Osteoblast (primary cell): ENCODE measurements at places on chromosomes 12 and 14. TPM values are rescaled to one million over a fixed set of nuclear protein-coding genes. Genes with fewer than 3 reads are reported as not detected.

GRCh38 chr14:57987596-57988300 is 121.9 kb upstream of the SLC35F4 start:
- no peaks in the 10 kb centered on the region for H3K4me1 ChIP-seq
- no peak for DNase-seq
- no peaks in the 10 kb centered on the region for H3K36me3 ChIP-seq
- H3K27ac ChIP-seq: no peak overlapping the region
- H3K4me3 ChIP-seq: no peak overlapping the region
- peaks cover 2% of the 10 kb centered on the region for H3K27me3 ChIP-seq

DNA sequence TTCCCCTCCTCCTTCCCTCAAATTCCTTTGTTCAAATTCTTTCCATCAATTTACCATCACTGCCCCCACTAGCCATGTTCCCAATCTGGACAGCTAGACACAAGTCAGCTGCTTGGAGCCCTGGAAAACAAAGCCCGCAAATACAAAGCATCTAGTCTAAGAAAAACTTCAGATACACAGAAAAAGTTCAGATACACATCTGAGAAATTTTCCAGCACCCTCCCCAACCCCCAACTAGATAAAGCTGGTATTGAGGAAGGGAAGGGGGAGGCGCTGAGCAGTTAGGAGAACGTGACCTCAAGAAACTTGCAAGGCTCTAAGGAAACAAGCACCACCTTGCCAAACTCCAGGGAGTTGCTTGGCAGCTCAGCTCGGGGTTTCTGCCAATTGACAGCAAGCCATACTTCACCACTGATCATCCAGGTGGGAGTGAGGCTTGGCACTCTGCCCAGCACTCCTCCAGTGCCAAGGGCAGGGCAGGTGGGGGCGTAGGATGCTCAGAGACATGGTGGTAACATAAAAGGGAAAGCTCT is 5.1 kb upstream of the CNIH1 start:
- no peak overlapping the region for H3K4me3 ChIP-seq
- no peak overlapping the region for H3K27ac ChIP-seq
- no peaks in the 10 kb centered on the region for H3K27me3 ChIP-seq
- no peaks in the 10 kb centered on the region for H3K36me3 ChIP-seq
- peaks cover 14% of the 10 kb centered on the region for H3K4me1 ChIP-seq

DNA sequence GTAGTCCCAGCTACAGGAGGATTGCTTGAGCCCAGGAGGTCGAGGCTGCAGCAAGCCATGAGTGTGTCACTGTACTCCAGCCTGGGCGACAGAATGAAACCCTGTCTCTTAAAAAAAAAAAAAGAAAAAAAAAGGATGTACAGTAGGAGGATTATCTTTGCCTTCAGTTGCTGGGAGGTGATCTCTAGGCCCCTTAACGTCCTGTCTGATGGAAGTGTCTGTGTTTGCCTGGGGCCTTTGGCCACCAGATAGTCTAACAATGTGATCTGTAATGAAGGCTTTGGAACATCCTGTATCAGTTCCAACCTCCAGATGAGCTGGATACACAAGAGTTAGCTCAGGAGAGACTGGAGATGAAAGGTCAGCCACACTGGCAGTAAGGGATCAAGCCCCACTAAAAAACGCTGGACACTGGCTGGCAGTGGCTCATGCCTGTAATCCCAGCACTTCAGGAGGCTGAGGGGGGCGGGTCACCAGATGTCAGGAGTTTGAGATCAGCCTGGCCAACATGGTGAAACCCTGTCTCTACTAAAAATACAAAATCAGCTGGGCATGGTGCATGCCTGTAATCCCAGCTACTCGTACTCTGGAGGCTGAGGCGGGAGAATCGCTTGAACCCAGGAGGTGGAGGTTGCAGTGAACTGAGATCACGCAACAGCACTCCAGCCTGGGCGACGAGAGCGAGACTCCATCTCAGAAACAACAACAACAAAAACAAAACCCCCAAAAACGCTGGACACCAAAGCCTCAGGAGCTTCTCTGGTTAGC is 19.0 kb upstream of the HNF1A start:
- peaks cover 3% of the 10 kb centered on the region for H3K27me3 ChIP-seq
- peak; percentile 35 for DNase-seq
- H3K27ac ChIP-seq: no peak overlapping the region
- H3K36me3 ChIP-seq: no peaks in the 10 kb centered on the region
- H3K4me3 ChIP-seq: no peak overlapping the region

GRCh38 chr12:90013409-90013808 is 304.8 kb upstream of the ATP2B1 start:
- no peak overlapping the region for H3K4me3 ChIP-seq
- H3K27ac ChIP-seq: no peak overlapping the region
- peaks cover 13% of the 10 kb centered on the region for H3K4me1 ChIP-seq
- no peaks in the 10 kb centered on the region for H3K27me3 ChIP-seq
- no peak for DNase-seq

GRCh38 chr14:100536121-100536510 is 51.1 kb downstream of the BEGAIN start:
- H3K27me3 ChIP-seq: no peaks in the 10 kb centered on the region
- H3K36me3 ChIP-seq: no peaks in the 10 kb centered on the region

- peak overlapping the region; percentile 92 for H3K4me3 ChIP-seq
- no peak overlapping the region for H3K27ac ChIP-seq
- peaks cover 19% of the 10 kb centered on the region for H3K36me3 ChIP-seq
Observed at GRCh38 chr12:2794191-2794735, 507 bp upstream of the FKBP4 start.

DNA sequence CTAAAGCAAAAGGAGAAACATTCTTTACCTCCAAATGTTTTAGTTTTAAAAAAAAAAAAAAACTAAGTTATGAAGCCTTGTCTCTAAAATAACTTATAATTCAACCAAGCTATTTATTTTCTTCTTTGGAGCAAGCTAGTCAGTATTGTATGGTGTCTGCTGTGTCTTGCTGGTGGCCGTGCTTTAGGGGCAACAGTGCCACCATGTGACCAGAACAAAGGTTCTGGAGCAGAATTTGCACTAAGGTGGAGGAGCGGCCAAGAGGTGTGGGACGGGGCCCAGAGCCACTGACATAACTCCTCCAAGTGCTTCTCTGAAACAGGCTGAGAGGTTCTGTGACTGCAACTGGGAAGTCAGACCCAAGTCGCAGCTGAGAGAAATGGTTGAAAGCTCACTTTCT is 4.5 kb downstream of the FICD start:
- H3K36me3 ChIP-seq: peaks cover 68% of the 10 kb centered on the region
- H3K4me3 ChIP-seq: no peak overlapping the region
- no peak for DNase-seq
- no peak overlapping the region for H3K27ac ChIP-seq
- peaks cover 8% of the 10 kb centered on the region for H3K4me1 ChIP-seq

DNA sequence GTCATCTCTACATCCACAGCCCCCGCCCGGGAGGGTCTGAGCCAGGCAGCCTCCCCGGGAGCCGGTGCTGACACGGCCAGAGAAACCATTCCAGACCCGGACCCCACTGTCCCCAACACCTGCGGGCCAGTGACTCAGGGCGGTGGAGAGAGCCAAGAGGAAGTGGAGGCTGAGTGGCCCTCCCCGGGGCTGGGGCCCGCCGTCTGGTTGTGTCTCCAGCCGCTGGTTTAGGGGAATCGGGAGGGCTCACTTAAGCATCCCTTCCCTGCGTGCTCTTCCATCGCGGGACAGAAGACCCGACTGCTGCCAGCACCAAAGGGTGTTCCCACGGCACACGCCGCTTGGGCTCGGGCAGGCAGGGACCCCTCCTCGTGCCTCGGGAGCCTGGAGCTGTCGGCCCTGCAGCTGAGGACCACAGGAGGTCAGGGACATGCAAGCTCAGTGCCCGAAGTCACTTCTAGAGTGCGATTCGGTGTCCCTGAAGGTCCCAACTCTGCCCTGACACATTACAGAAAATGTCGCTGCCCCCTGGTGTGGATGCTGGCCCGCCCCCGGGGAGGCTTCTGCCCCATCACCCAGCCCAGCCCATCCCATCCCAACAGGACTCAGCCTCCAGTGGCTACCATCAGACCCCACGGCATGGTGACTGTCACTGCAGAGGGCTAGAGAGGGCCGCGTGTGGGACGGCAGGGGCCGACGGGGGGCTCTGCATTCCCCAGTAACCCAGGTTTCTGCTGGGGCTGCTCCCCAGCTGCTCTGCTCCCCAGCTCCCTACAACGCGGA is 50.8 kb downstream of the GALNT9 start:
- no peak overlapping the region for H3K4me3 ChIP-seq
- no peak for DNase-seq
- H3K27me3 ChIP-seq: peaks cover 24% of the 10 kb centered on the region
- H3K36me3 ChIP-seq: no peaks in the 10 kb centered on the region
- H3K27ac ChIP-seq: no peak overlapping the region
- H3K4me1 ChIP-seq: no peaks in the 10 kb centered on the region

DNA sequence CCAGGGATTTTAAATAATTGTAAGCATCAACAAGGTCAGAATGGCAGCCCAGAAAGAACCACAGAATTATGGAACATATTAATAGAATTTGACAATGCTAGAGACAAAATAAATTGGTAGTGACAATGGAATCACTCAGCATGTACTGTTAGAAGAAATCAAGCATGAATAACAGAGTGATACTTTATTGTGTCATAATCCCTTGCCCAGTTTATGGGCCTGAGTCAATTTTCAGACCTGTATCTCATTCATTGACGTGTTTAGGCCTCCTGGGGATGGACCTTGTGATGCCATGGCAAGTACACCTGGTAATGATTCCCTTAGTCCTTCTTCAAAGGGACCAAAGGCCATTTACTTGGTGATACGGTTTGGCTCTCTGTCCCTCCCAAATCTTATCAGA is 12.8 kb upstream of the CCDC91 start:
- H3K4me3 ChIP-seq: no peak overlapping the region
- H3K36me3 ChIP-seq: no peaks in the 10 kb centered on the region
- no peaks in the 10 kb centered on the region for H3K4me1 ChIP-seq
- no peak for DNase-seq
- no peaks in the 10 kb centered on the region for H3K27me3 ChIP-seq

DNA sequence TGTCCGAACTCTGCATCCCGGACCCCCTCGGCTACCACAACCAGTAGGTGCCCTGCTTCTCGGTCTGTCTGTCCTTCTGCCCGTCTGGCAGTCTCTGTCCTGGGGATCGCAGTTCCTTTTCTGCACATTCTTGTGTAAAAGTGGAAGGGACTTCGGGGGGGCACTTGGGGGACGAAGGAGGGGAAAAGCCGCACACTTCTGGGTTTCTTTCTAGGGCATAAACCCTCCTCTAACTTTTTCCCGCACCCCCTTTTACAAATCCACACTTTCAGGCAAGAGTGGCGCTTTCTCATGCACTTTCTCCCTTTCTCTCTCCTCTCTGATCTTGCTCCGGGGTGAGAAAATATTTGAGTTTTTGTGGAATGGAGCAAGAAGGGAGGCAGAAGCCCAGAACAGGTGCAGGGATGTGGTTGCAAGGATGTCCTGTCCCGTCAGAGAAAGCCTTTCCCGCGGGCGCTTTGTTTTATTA is 506 bp downstream of the ESRRB start:
- peak; percentile 83 for DNase-seq
- peaks cover 71% of the 10 kb centered on the region for H3K27me3 ChIP-seq
- H3K36me3 ChIP-seq: no peaks in the 10 kb centered on the region

- peaks cover 20% of the 10 kb centered on the region for H3K4me1 ChIP-seq
- H3K27ac ChIP-seq: no peak overlapping the region
- H3K4me3 ChIP-seq: no peak overlapping the region
- no peaks in the 10 kb centered on the region for H3K27me3 ChIP-seq
- no peak for DNase-seq
Observed at GRCh38 chr14:85313560-85314207, 216.3 kb upstream of the FLRT2 start.

Gene NTS
- total RNA-seq: not detected in 2 replicates

Gene BDKRB1
- total RNA-seq: 0.59 and 0.72 TPM in 2 replicates

Gene SAMD15
- total RNA-seq: 4.0 and 6.2 TPM in 2 replicates

Gene ASB2
- 0.88 and 1.1 TPM in 2 replicates for total RNA-seq

Gene KRT71
- not detected in 2 replicates for total RNA-seq

Gene SIX6
- total RNA-seq: under 0.01 TPM in 1 of 2 replicates, not detected in the other
